Progenitor cell of endocrine pancreas (in vitro differentiated cells): ENCODE measurements at places on chromosomes 12 and 14.

- DNase-seq: no peak
Observed at GRCh38 chr12:42729535-42729900, 140.0 kb upstream of the PRICKLE1 start.

- no peak for DNase-seq
Observed at GRCh38 chr12:49410818-49411217, 43.6 kb downstream of the SPATS2 start.

GRCh38 chr14:67477926-67478799 lies 10.4 kb downstream of the TMEM229B start:
- DNase-seq: no peak

DNA sequence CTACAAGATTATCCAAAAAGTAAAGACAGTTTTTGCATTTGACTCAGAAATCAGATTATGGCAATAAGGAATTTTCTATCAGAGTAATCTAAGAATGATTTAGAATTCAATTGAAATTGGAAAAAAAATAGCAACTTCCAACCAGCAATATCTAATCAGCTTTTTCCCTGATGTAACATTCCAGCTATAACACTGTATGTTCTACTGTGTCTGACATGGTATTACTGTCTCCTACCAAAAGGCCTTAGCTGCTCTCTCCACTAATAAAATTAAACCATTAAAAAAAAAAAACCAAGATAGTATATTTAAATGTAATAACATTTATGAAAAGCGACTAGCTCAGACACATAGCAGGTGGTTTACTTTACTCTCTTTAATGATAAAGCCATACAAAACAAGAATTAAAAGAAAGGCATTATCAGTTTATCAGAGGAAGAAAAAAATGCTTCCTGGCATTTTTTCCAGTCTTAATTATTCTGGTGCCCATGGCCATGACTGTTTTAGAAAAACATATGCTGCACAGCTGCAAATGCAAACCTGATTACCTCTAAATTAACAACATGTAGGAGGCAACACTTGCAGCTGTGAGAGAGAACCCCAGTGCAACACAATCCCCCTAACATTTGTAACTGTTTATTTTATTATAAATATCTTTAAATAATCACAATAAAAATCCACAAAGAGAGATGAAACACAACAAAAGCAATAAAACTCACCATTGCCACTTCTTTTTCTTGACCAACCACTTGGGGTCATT lies 28.8 kb downstream of the PHLDA1 start:
- DNase-seq: no peak

- no peak for DNase-seq
Observed at GRCh38 chr14:61329478-61330051, 8.2 kb downstream of the PRKCH start.

DNA sequence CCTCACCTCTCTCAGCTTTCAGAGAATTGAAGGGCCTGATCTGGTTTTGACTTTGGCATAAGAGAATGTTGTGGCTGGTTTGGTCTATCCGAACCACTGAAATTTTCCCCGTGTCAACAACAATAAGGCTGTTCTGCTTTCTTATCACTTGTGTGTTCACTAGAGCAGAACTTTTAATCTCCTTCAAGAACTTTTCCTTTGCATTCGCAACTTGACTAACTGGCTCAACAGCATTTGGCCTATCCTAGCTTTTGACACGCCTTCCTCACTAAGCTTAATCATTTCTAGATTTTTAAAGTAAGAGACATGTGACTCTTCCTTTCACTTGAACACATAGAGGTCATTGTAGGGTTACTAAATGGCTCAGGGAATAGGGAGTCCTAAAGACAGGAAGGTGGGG lies 25.9 kb upstream of the EDDM3A start:
- no peak for DNase-seq

DNA sequence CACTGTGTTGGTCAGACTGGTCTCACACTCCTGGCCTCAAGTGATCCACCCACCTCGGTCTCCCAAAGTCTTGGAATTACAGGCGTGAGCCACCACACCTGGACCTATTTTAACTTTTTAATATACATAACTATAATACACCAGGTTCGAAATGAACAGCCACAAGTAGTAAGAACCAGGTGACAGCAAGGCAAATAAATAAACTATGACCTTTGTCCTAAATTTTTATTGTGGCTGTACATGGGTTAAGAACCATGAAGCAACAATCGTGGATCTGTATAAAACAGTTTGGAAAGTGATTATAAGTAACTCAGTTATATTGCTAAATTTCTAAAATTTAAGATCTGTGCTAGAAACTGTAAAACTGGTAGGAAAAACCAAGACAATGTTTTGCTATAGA lies 41.5 kb downstream of the GXYLT1 start:
- no peak for DNase-seq

DNA sequence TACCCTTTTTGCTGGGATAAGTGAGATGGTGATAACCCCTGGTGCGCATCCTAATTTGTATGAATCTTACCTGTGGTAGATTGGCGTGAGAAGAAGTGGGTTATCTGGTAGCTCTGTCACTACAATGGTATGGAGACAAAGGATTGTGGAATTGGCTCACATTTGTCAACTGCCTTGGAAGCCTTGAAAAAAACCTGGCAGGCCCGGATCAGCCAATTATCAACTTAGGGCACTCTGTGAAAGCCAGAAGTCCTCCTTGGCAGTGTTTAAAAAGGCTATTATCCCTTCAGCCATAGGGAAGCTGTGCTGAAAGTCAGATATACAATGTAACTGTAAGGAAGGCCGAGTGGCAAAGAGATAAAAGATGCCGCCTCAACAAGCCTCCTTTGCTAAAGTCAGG lies 56.5 kb downstream of the WASHC3 start:
- DNase-seq: no peak

- DNase-seq: no peak
Observed at GRCh38 chr14:21023817-21024584, 860 bp downstream of the NDRG2 start.
